ENCODE measurements at places on chromosomes 13 and 19. TPM values are rescaled to one million over a fixed set of nuclear protein-coding genes. Genes with fewer than 3 reads are reported as not detected.

C19orf73 gene
- total RNA-seq = 1.1 TPM

PCSK4 gene
- 1.9 TPM for total RNA-seq

PABPC3 gene
- total RNA-seq = 0.13 TPM

FFAR2 gene
- total RNA-seq = 0.13 TPM

ZNF177 gene
- 1.2 TPM for total RNA-seq

VSTM1 gene
- total RNA-seq = not detected

CA11 gene
- total RNA-seq = 5.1 TPM

CBY2 gene
- total RNA-seq = not detected

NLRP4 gene
- 0.55 TPM for total RNA-seq

IGFL1 gene
- total RNA-seq = not detected

IL11 gene
- total RNA-seq = not detected

DIRAS1 gene
- total RNA-seq = 7.3 TPM

NPAS1 gene
- 2.0 TPM for total RNA-seq

TEX29 gene
- total RNA-seq = 0.40 TPM

EEF1AKMT1 gene
- 3.1 TPM for total RNA-seq

PSPN gene
- total RNA-seq = 0.74 TPM

MEX3D gene
- total RNA-seq = 11.6 TPM

UGGT2 gene
- total RNA-seq = 51.2 TPM

IL12RB1 gene
- total RNA-seq = 0.27 TPM

RASL11A gene
- total RNA-seq = 0.27 TPM

NLRP11 gene
- total RNA-seq = 0.21 TPM

Data from SK-MEL-5 (cell line).